Esophagus squamous epithelium (tissue), 5 donors: ENCODE measurements at places on chromosomes 2 and 18.

GRCh38 chr2:36235426-36235825 lies 120.2 kb upstream of the CRIM1 start:
- no peak overlapping the region for H3K27ac ChIP-seq
- H3K27me3 ChIP-seq = no peaks in the 10 kb centered on the region

DNA sequence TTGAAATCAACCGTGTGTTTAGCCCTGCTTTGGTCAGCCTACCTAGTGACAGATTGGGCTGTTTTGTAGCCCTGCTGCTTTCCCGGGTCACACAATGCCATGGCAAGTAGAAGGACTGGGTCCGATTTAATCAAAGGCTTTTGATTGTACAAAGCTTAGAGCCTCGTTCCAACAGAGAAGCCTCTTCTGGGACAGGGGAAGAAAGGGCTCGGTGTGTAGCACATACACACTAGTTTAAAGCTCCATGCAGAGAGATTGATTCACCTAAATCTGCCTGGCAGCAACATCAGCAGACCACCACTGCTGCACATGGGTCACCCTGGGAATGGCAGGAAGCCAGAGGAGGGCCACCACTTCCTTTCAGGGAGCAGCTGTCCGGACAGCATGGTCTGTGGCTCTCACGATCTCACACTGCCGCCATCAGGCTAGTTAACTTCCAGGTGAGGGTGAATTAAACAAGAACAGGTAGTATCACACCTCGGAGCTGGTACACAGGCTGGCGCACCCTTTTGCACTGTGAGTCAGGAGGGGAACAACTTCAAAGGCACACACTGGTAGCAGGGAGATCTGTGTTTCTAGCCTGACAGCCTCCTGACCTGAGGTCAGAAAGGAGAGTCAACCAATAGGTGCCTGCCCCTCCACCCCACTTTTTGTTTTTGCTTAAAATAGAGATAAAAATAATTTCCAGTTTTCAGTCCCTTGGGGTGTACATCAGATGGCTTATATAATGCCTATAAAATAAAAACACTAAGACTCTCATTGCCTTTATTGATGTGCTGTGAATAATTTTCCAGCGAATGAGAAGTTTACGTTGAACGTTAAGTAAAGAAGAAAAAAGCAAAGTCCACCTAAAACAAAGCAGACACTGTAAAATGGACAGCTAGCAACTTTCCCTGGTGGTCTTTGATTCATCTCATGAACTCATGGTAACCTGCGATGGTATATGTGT lies 108.5 kb downstream of the CDCA7 start:
- no peaks in the 10 kb centered on the region for H3K4me1 ChIP-seq
- H3K27me3 ChIP-seq = no peaks in the 10 kb centered on the region

GRCh38 chr2:110871637-110872036 lies 139.3 kb downstream of the ACOXL start:
- no peaks in the 10 kb centered on the region for H3K4me1 ChIP-seq
- H3K4me3 ChIP-seq = no peak overlapping the region
- no peak for DNase-seq

DNA sequence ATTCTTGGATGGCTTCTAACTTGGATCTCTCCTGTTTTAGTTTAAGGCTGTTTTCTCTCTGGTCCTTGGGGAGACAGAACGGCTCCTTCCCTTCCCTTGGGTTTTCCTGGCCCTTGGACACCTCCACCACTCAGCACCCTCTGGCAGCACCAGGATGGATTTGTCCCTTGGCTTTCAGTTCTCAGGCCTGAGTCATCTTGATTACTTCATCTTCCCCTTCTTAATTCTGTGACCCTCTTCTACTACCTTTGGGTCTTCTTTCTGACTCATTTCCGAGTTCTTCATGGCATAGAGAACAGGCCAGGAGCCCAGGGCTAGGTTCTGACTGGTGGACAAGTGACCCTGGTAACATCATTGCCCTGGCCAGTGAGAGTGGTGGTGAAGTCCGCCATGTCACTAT lies 14.9 kb downstream of the IGFBP2 start:
- DNase-seq = no peak
- H3K36me3 ChIP-seq = no peaks in the 10 kb centered on the region
- no peak overlapping the region for H3K27ac ChIP-seq
- H3K4me3 ChIP-seq = no peak overlapping the region

DNA sequence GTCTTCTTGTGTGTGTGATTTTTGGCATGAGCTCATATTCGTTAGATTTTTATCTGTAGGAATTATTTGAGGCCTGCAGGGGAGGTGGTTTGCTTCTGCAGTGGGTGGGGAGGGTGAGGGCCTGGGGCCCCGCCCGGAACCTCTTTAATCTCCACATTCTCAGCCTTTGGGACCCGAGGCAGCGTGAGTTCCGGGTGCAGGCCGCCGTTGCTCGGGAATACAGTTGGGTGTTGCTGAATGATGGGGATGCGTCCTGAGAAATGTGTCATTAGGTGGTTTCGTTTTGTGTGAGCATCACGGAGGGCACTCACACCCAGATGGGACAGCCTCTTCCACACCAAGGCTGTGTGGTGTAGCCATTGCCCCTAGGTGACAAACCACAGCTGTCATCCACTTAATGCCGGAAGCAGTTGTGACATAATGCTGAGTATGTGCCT lies 13.7 kb upstream of the GAL3ST2 start:
- no peak overlapping the region for H3K4me3 ChIP-seq
- peak overlapping the region; percentile 36 for H3K27ac ChIP-seq
- no peaks in the 10 kb centered on the region for H3K27me3 ChIP-seq
- no peaks in the 10 kb centered on the region for H3K4me1 ChIP-seq
- DNase-seq = no peak
- peaks cover 73% of the 10 kb centered on the region for H3K36me3 ChIP-seq

DNA sequence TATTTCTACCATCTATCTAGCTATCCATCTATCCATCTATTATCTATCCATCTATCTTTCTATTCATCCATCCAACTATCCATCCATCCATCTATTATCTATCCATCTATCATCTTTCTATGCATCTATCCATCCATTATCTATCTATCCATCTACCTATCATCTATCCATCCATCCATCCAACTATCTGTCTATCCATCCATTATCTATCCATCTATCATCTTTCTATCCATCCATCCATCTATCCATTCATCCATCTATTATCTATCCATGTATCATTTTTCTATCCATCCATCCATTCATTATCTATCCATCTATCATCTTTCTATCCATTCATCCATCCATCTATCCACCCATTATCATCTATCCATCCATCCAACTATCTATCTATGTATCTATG lies 24.6 kb upstream of the ZNF407 start:
- no peak for DNase-seq
- no peaks in the 10 kb centered on the region for H3K4me1 ChIP-seq
- peaks cover 15% of the 10 kb centered on the region for H3K27me3 ChIP-seq
- H3K36me3 ChIP-seq = no peaks in the 10 kb centered on the region
- H3K27ac ChIP-seq = no peak overlapping the region

GRCh38 chr2:26757873-26758789 lies 6.0 kb upstream of the SLC35F6 start:
- H3K36me3 ChIP-seq = no peaks in the 10 kb centered on the region
- H3K27ac ChIP-seq = peak overlapping the region; percentile 89
- no peak for DNase-seq
- H3K27me3 ChIP-seq = no peaks in the 10 kb centered on the region

DNA sequence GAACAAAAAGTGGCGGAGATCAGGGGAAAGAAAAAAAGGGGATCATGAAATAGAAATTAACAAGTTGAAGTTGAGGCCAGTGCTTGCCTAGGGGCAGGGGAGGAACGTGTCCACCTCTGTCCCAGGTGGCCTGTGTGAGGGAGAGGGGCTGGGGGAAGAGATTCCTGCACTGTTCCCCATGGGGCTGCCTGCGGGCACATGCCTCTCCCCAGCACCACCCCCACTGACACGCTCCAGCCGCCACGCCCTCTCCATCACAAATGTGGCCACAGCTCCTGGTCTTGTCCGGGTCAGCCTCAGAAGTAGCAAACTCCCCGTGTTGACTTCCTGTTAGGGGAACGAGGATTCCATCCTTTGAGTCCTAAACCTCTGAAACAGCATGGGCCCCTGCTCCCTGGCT lies 161.2 kb downstream of the GLI2 start:
- no peak overlapping the region for H3K4me3 ChIP-seq
- H3K4me1 ChIP-seq = no peaks in the 10 kb centered on the region
- no peak for DNase-seq
- H3K27me3 ChIP-seq = no peaks in the 10 kb centered on the region
- no peak overlapping the region for H3K27ac ChIP-seq

- H3K4me3 ChIP-seq = no peak overlapping the region
- H3K36me3 ChIP-seq = no peaks in the 10 kb centered on the region
- H3K4me1 ChIP-seq = peaks cover 5% of the 10 kb centered on the region
- H3K27me3 ChIP-seq = no peaks in the 10 kb centered on the region
- DNase-seq = no peak
These were observed 328.2 kb downstream of the SETBP1 start for GRCh38 chr18:45008694-45009413.

DNA sequence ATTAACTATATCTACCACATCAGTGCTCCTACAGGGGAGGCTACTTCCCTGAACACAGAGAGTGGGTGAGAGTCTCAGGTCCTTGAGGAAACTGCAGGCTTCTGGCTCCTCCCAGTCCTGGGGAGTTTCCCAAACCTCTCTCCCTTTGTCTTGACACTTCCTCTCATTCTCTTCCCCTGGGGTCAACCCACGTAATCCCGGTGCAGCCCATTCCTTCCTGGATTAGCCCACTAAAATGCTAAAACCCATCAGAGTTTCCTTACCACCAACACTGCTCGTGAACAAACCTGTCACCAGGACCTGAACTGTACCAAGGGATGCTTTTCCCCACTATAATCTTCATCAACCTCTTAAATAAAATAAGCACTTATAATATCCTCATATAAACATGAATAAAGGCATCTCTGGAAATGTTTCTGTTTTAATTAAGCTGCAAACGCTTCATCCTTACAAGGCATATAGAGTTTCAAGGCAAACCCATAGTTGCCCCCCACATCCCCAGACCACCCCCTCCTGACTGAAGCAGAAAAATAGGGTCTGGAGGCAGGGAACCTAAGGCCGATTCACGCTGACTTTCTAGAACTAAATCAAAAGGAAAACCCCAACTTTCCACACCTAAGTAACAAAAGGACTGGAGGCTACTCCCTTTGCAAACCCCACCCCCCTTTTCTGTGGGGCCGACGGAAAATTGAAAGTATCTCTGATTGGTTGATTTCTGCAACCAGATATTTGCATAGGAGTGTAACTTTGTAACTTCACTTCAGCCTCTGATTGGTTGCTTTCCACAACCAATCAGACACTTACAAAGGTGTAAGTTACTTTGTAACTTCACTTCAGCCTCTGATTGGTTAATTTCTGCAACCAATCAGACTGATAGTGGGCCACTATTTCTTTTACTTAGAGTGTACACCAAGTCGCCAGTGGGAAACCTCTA lies 19.0 kb downstream of the TMSB10 start:
- no peak for DNase-seq
- no peaks in the 10 kb centered on the region for H3K36me3 ChIP-seq
- H3K4me1 ChIP-seq = peaks cover 26% of the 10 kb centered on the region
- H3K27ac ChIP-seq = peak overlapping the region; percentile 76
- H3K27me3 ChIP-seq = no peaks in the 10 kb centered on the region

DNA sequence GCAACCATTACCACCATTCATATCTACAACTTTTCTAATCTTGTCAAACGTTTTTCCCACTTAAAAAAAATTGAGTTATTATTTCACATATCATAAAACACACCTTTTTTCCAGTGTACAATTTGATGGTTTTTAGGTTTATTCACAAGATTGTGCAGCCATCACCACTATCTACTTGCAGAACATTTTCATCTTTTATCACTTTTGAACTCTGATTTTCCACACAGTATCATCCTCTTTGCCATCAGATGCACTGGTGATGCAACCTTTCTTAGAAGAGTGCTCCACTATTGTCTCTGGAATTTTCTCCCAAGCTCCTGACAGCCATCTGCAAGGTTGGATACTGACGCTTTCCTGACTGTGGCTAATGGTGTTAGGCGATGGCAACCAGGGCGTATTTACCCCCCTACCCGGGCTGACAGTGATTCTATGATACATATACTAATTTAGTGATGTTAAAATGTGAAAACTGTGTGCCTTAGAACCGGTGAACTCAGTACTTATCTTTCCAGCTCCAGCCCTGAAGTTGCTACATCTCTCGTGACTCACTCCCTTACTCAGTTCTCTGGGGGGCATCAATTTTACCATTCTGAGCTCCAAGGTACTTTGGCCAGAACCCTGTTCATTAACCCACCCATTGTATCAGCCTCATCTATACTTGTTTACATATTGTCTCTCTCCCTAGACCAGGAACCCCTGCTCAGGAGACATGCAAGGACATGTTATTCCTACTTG lies 105.4 kb upstream of the SPRED2 start:
- no peaks in the 10 kb centered on the region for H3K4me1 ChIP-seq
- H3K4me3 ChIP-seq = no peak overlapping the region
- H3K36me3 ChIP-seq = no peaks in the 10 kb centered on the region
- no peaks in the 10 kb centered on the region for H3K27me3 ChIP-seq

GRCh38 chr2:203016716-203017115 lies 2.0 kb downstream of the NBEAL1 start:
- no peak overlapping the region for H3K27ac ChIP-seq
- H3K36me3 ChIP-seq = no peaks in the 10 kb centered on the region
- H3K27me3 ChIP-seq = no peaks in the 10 kb centered on the region
- H3K4me1 ChIP-seq = peaks cover 18% of the 10 kb centered on the region

DNA sequence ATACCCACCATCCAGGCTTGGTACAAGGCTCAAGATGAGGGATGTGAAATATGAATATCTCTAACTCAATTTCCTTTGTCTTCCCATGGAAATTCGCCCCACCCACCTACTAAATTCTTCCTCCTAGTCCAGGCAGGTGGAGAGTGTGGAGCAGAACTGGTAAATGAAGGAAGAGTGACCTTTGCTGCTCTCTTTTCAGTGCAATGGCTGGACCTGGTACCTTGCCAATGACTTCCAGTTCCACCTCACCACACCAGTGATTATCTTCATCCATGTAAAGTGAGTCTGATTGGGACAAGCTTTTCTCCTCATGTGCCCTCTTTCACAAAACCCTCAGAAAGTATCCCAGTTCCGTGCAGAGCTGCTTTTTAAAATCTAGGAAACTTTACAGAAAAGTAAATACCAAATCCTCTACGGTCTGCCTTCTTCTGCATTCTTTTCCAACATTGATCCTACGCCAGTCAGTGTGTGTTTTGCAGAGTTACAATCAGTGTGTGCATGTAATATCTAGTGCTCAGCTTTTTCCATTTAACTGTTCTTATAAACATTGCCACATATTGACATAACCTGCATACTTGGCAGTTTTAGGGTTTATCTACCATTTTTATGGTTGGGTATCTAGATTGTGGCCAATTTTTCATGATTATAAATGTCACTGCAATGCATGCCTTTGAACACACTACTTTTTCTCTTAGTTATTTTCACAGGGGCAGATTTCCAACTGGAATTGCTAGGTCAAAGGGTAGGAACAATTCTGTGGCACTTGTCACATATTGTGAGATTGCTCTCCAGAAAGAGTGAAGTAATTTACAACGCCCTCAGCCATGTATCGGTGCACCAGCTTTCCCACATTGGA lies 86.5 kb upstream of the SEC11C start:
- no peak overlapping the region for H3K27ac ChIP-seq
- no peaks in the 10 kb centered on the region for H3K36me3 ChIP-seq
- H3K27me3 ChIP-seq = no peaks in the 10 kb centered on the region
- no peaks in the 10 kb centered on the region for H3K4me1 ChIP-seq
- H3K4me3 ChIP-seq = no peak overlapping the region
- no peak for DNase-seq

- no peaks in the 10 kb centered on the region for H3K27me3 ChIP-seq
- H3K4me3 ChIP-seq = no peak overlapping the region
- no peak overlapping the region for H3K27ac ChIP-seq
These were observed 823.1 kb downstream of the EPHA4 start for GRCh38 chr2:220748875-220749479.
